Right renal cortex interstitium (tissue), 3 donors: ENCODE measurements at places on chromosomes 2 and 18. TPM values are rescaled to one million over a fixed set of nuclear protein-coding genes. Genes with fewer than 3 reads are reported as not detected.

- DNase-seq: no peak
These were observed 70.3 kb downstream of the MAIP1 start for GRCh38 chr2:200025717-200026116.

- DNase-seq: no peak
These were observed 8.2 kb downstream of the DSG2 start for GRCh38 chr18:31506024-31506742.

STRADB gene
- polyA plus RNA-seq: 86.2 TPM

GRCh38 chr2:238501311-238501710, 74.6 kb downstream of the ASB1 start:
- DNase-seq: no peak

GRCh38 chr2:189517847-189518535, 62.6 kb downstream of the SLC40A1 start:
- no peak for DNase-seq

GRCh38 chr2:150620416-150620815, 132.9 kb upstream of the RND3 start:
- DNase-seq: no peak

- DNase-seq: no peak
These were observed 133.8 kb upstream of the TWIST2 start for GRCh38 chr2:238714038-238714528.

DNA sequence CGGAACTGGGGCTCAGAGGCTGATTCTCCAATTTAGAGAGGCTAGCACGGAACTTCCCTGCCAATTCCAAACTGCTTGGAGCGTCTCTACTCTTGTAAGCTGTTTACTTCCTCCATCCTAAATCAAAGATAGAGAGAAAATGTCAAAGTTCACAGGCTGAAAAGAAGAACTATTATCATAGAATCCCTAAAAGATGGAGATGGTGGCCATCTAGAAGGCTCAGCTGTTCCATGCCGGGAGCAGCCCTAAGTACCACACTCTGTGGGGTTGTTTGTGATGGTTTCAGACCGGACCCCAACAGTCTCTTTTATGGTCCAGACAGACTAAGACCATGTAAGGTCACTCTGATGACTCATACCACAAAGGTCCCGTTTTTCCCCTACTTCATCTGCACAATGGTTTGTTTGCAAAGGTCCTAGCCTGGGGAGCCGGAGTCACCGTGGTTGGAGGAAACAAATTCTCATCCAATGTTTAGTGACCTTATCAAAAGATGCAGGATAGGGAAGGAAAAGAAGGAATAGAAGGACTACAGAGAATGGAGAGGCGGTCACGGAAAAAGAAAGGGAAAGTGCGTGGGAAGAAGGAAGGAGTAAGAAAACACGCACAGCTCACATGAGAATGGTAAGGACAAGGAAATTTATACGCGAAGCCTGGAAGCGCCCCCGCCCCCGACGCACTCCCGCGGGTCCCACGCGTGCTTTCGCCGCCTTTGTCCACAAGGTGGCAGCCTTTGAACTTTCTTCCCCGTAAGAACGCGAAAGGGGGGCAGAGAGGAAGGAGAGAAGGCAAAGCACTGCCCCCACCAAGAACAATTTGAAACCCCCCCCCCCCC, 453 bp upstream of the ANTXR1 start:
- no peak for DNase-seq

DNA sequence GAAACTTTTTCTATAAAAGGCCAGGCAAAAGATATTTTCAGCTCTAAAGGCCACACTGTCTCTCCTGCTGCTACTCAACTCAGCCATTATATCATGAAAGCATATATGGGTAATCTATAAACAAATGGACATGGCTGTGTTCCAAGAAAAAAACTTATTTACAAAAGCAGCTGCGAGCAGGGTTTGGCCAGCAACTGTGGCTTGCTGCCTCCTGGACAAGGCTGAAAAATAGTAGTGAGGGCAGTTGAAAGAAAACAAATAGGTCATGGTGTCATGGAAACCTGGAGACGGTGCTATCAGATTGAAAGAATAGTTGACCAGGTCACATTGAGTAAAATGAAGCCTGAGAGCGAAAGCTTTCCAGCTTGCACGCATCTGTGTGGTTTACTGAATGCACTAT, 89.2 kb upstream of the LRATD1 start:
- DNase-seq: no peak

UGT1A6 gene
- 6.2 TPM for polyA plus RNA-seq

- no peak for DNase-seq
These were observed 330.6 kb upstream of the PIK3C3 start for GRCh38 chr18:41624460-41624859.

DNA sequence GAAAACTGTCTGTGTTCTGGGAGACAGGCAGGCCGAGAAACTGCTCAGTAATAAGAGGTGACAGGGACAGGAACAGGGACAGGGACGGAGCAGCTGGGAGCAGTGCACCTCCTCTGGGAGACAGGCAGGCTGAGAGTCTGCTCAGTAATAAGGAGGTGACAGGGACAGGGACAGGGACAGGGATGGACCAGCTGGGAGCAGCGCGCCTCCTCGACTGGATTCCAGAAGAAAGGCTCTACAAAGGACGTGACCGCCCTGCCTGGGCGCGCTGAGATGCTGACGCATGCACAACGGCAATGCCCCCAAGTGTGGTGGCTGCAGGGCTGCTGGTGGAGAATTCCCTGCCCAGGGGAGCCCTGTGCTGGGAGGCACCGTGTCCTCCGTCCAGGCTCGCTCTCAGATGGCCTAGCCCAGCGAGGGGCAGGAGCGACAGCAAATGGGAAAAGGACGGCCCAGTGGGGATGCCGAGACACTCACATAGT, 44.2 kb upstream of the PXDN start:
- no peak for DNase-seq

LYPD6 gene
- polyA plus RNA-seq: 18.2 TPM

GRCh38 chr18:40120356-40120755, 1834.7 kb upstream of the PIK3C3 start:
- no peak for DNase-seq

DNA sequence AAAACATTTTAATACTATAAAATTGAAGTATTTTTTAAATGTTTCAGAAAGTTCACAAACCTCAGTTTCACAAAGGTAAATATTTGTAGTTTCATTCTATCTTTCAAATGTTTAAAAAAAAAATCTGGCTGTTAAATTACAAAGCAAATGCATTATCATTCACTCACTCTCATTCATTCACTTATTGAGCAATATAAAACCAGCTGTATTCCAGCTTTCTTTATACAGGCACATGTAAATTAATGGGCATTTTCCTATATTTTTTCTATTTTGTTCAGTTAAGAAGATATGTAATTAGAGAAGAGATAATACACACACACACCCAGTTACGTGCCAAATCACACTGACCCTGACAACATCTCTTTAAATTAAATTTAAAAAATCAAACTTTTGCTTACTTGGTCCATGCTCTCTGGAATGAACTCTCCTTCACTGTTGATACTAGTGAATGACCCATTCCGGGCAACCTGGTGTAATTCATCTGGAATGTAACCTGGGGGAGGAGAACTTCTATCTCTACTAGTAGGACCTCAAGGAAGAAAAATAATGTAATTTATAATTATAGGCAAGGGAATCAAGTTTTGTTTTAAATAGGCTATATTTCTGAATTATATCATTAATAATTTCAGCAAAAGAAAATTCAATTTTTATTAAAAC, 32.5 kb upstream of the ERCC3 start:
- DNase-seq: no peak

PLEKHH2 gene
- polyA plus RNA-seq: 18.9 TPM

GRCh38 chr18:61876899-61877298, 15.9 kb downstream of the RNF152 start:
- no peak for DNase-seq

GRCh38 chr2:172086241-172087206, 1.2 kb downstream of the DLX1 start:
- no peak for DNase-seq

GRCh38 chr2:111054791-111055691, 65.7 kb upstream of the BCL2L11 start:
- DNase-seq: no peak

KCMF1 gene
- polyA plus RNA-seq: 58.9 TPM

GRCh38 chr2:17482651-17483050, 35.6 kb downstream of the RAD51AP2 start:
- DNase-seq: no peak

VWC2L gene
- 0.07 TPM for polyA plus RNA-seq

KCNG2 gene
- polyA plus RNA-seq: not detected
